ENCODE measurements at places on chromosomes 3 and 15. TPM values are rescaled to one million over a fixed set of nuclear protein-coding genes. Genes with fewer than 3 reads are reported as not detected.

Gene GOLGA8O
- 28.8 TPM for total RNA-seq

Gene CCDC191
- total RNA-seq = 5.5 TPM

Gene CPA3
- total RNA-seq = 1.1 TPM

Gene CCDC54
- total RNA-seq = not detected

Gene CD200
- total RNA-seq = not detected

- H3K27ac ChIP-seq = no peak overlapping the region
- H3K4me1 ChIP-seq = no peaks in the 10 kb centered on the region
- H3K36me3 ChIP-seq = no peaks in the 10 kb centered on the region
Measured at GRCh38 chr3:197353867-197354567, 55.6 kb upstream of the DLG1 start.

DNA sequence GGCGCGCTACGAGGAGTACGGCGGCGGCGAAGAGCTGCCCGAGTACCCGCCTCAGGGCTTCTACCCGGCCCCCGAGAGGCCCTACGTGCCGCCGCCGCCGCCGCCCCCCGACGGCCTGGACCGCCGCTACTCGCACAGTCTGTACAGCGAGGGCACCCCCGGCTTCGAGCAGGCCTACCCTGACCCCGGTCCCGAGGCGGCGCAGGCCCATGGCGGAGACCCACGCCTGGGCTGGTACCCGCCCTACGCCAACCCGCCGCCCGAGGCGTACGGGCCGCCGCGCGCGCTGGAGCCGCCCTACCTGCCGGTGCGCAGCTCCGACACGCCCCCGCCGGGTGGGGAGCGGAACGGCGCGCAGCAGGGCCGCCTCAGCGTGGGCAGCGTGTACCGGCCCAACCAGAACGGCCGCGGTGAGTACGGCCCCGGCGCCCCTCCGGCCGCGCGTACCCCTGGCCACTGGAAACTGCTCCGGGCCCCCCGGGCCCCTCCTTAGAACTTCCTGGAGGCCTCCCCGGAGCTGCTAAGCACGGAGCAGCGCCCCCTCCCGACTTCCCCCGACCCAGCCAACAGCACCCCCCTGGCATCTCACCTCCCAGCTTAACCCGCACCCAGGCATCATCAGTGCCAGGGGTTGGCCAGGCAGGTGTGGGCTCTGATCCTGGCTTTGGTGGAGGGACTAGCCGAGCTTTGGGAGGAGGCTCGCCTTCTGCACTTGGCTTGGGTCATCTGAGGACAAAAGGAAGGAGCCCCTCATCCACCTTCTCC, 1.4 kb downstream of the LOXL1 start:
- peak; percentile 86 for DNase-seq
- no peak overlapping the region for H3K4me3 ChIP-seq
- peaks cover 24% of the 10 kb centered on the region for H3K4me1 ChIP-seq
- no peak overlapping the region for H3K27ac ChIP-seq
- H3K27me3 ChIP-seq = peaks cover 3% of the 10 kb centered on the region
- H3K36me3 ChIP-seq = no peaks in the 10 kb centered on the region

DNA sequence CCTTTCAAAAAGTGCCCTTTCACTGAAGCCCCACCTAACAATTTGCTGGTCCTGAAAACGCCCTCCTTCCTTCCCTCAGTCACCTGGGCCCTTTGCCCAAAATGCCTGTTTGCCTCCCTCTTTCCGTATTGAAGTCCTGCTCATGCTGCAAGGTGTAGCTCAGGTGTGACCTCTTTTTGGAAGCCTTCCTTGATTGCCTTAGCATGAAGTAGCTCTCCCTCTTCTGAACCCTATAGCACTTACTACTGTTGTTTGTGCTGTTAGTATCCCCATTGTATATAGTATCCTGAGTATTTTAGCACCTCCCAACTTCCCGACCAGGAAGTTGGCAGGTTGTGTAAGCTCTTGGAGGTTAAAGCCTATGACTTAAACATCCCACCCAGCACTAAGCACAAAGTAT, 1.7 kb downstream of the PLS1 start:
- peaks cover 6% of the 10 kb centered on the region for H3K4me1 ChIP-seq
- no peaks in the 10 kb centered on the region for H3K27me3 ChIP-seq
- H3K36me3 ChIP-seq = no peaks in the 10 kb centered on the region
- no peak overlapping the region for H3K4me3 ChIP-seq
- DNase-seq = no peak

DNA sequence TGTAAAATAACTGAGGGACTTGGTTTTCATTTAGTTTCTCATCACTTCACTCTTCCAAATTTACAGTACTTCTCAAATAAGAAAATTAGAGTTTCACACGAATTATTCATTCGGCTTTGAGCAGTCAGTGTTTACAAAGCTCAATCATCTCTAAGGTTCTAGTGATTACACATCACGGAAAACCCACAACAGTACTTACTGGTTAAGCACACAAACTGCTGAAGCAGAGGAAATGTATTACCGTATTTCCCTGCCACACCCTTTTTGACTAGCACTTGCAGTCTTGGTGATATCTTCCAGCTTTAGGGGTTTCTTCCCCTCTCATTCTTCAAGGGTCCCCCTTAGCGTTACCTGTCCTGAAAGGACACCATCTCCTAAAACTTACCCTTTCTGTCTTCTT, 164.8 kb upstream of the CDIN1 start:
- no peaks in the 10 kb centered on the region for H3K27me3 ChIP-seq
- no peak overlapping the region for H3K4me3 ChIP-seq
- no peaks in the 10 kb centered on the region for H3K4me1 ChIP-seq

DNA sequence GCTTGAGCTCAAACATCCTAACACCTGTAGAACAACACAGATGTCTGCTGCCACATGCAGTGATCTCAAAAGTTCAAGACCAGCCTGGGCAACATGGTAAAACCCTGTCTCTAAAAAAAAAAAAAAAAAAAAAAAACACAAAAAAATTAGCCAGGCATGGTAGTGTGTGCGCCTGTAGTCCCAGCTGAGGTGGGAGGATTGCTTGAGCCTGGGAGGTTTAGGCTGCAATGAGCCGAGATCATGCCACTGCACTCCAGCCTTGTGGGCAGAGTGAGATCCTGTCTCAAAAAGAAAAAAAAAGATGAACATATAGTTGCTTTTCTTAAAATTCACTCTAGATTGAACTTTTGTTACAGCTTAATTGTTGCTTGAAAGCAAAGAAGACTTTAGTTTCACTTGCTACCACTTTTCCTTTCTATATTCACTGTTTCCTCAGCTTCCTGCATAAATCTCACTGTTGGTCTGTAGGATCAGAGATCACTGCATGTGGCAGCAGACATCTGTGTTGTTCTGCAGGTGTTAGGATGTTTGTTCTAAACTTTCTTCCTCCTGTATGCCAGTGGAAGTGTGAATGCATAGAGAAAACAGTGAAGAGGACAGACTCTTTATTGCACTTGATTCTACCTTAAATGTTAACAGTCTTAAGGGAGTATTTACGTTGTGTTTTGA, 12.6 kb downstream of the RAB11A start:
- H3K27ac ChIP-seq = no peak overlapping the region
- no peak overlapping the region for H3K4me3 ChIP-seq
- H3K4me1 ChIP-seq = peaks cover 5% of the 10 kb centered on the region
- DNase-seq = peak; percentile 33

DNA sequence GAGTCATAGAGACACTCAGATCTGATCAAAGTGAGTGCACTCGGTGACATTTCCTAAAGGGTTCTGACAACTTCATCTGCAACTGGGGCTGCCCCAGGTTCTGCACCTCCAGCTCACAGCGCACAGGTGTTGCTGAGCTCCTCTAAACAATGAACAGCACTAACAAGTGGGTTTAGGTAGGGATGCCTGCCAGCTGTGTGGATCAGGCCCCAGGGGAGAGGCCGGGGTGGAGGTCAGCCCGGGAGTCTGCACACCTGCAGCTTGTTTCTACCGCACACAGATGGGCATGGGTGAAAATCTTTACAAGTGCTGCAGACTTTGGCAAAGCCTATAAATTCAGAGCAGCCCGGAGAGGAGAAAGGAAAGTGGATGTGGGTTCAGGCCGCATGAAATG, 355 bp downstream of the FBXW12 start:
- no peaks in the 10 kb centered on the region for H3K36me3 ChIP-seq
- H3K27me3 ChIP-seq = no peaks in the 10 kb centered on the region
- no peak overlapping the region for H3K4me3 ChIP-seq
- no peak overlapping the region for H3K27ac ChIP-seq
- DNase-seq = no peak

- no peak overlapping the region for H3K4me3 ChIP-seq
- H3K27ac ChIP-seq = no peak overlapping the region
- H3K27me3 ChIP-seq = no peaks in the 10 kb centered on the region
- peaks cover 13% of the 10 kb centered on the region for H3K36me3 ChIP-seq
- peaks cover 4% of the 10 kb centered on the region for H3K4me1 ChIP-seq
- DNase-seq = no peak
Measured at GRCh38 chr3:150745832-150746231, 17.1 kb downstream of the SIAH2 start.

GRCh38 chr3:51671734-51672475, 853 bp downstream of the TEX264 start:
- peak overlapping the region; percentile 86 for H3K4me3 ChIP-seq
- no peaks in the 10 kb centered on the region for H3K27me3 ChIP-seq
- H3K27ac ChIP-seq = peak overlapping the region; percentile 84
- peaks cover 58% of the 10 kb centered on the region for H3K4me1 ChIP-seq
- no peak for DNase-seq

DNA sequence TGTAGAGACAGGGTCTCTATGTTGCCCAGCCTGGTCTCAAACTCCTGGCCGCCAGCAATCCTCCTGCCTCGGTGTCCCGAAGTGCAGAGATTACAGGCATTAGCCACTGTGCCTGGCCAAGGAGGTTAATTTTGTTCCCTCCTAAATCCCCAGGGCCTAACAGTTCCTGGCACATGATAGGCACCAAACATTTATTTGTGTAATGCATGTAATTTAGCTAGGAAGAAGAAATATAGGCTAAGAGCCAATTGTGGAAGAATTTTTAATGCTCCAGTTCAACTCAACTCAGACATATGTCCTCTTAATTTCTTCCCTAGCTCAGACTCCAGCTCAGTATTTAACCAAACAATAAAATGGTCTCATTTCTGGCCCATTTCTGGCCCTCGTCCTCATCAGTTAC, 7.7 kb upstream of the ZNF592 start:
- no peaks in the 10 kb centered on the region for H3K27me3 ChIP-seq
- peaks cover 11% of the 10 kb centered on the region for H3K4me1 ChIP-seq
- H3K4me3 ChIP-seq = no peak overlapping the region
- DNase-seq = no peak
- no peak overlapping the region for H3K27ac ChIP-seq

DNA sequence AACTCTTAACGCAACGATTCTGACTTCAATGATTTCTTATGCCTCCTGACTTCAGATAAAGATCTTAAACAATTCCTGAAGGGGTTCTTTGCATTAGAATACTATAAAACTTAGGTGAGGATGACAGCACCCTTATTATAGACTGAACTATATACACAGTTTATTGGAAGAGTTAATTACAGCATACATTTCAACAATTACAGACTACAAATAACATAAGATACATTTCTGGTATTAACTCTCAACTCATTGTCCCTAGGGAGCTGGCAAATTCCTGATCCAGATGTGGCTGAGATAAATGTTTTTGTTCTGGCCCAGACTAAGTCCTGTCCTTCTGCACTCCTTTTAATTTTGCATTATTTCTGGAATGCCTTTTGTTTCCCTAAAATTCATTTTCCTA, 155.5 kb upstream of the TMC3 start:
- no peaks in the 10 kb centered on the region for H3K36me3 ChIP-seq
- H3K27me3 ChIP-seq = no peaks in the 10 kb centered on the region
- no peak for DNase-seq
- H3K4me1 ChIP-seq = no peaks in the 10 kb centered on the region
- no peak overlapping the region for H3K4me3 ChIP-seq

- H3K4me3 ChIP-seq = no peak overlapping the region
- no peak for DNase-seq
- H3K36me3 ChIP-seq = no peaks in the 10 kb centered on the region
- H3K4me1 ChIP-seq = no peaks in the 10 kb centered on the region
- no peak overlapping the region for H3K27ac ChIP-seq
- H3K27me3 ChIP-seq = peaks cover 4% of the 10 kb centered on the region
Measured at GRCh38 chr15:51588966-51589365, 33.6 kb downstream of the DMXL2 start.

DNA sequence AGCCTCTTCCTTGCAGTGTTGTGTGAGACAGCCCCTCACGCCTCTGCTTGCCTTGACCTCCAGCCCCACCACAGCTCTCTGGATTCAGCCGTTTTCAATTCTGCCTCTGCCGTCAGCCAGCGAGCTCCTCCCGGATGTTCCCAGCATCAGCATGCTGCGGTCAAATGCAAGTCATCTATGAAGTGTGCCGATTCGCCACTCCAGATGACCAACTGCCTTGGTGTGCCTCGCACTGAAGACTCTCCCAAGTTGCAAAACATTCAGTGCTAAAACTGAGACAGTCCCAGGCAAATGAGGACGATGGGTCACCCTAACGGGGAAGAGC, 30.6 kb upstream of the RASA2 start:
- H3K27ac ChIP-seq = no peak overlapping the region
- H3K4me3 ChIP-seq = no peak overlapping the region
- no peaks in the 10 kb centered on the region for H3K36me3 ChIP-seq
- DNase-seq = no peak

DNA sequence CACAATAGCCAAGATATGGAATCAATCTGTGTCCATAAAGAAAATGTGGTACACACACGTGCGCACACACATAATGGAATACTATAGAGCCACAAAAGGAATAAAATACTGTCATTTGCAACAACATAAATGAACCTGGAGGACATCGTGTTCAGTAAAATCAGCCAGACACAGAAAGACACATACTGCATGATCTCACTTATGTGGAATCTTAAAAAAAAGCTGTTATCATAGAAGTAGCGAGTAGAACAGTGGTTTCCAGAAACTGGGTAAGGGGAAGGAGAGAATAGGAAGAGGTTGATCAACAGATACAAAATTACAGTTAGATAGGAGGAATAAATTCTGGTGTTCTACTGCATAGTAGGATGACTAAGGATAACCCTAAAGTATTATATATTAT, 11.1 kb downstream of the ATOSA start:
- no peak overlapping the region for H3K27ac ChIP-seq
- no peak overlapping the region for H3K4me3 ChIP-seq
- H3K4me1 ChIP-seq = no peaks in the 10 kb centered on the region
- H3K36me3 ChIP-seq = peaks cover 76% of the 10 kb centered on the region
- no peak for DNase-seq

DNA sequence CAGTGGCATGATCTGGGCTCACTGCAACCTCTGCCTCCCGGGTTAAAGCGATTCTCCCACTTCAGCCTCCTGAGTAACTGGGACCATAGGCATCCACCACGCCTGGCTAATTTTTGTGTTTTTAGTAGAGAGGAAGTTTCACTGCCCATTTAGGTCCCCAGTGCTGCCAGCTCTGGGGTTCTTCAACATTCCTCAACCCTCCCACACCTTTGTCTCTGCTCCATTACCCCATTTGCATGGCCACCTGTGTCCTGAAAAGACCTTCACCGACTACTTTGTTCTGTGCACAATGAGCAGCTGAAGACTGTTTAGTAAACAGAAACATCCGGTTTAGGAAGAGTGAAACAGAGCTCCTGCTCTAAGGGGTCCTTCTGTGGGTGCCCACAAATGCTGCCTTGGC, 92.0 kb downstream of the FAM43A start:
- no peak overlapping the region for H3K27ac ChIP-seq
- DNase-seq = no peak
- no peaks in the 10 kb centered on the region for H3K27me3 ChIP-seq
- no peaks in the 10 kb centered on the region for H3K36me3 ChIP-seq

- H3K36me3 ChIP-seq = no peaks in the 10 kb centered on the region
- no peaks in the 10 kb centered on the region for H3K4me1 ChIP-seq
- no peak overlapping the region for H3K27ac ChIP-seq
- no peak for DNase-seq
- H3K27me3 ChIP-seq = peaks cover 7% of the 10 kb centered on the region
- no peak overlapping the region for H3K4me3 ChIP-seq
Measured at GRCh38 chr3:130596484-130596883, 79.5 kb downstream of the COL6A6 start.
